Ureter (tissue), 1 donor: ENCODE measurements at places on chromosomes 5 and 9. TPM values are rescaled to one million over a fixed set of nuclear protein-coding genes. Genes with fewer than 3 reads are reported as not detected.

Gene LHFPL2
- 33.3 TPM for total RNA-seq

Gene RLN1
- not detected for total RNA-seq

Gene GABRG2
- not detected for total RNA-seq

Gene GFRA3
- 0.60 TPM for total RNA-seq

Gene CDK5RAP2
- total RNA-seq, result 44.0 TPM

Gene MARCHF3
- 7.0 TPM for total RNA-seq

Gene INSL4
- total RNA-seq, result not detected

Gene SHOC1
- 0.16 TPM for total RNA-seq

Gene SFXN1
- 36.4 TPM for total RNA-seq

Gene OR2V2
- not detected for total RNA-seq

Gene DBN1
- total RNA-seq, result 41.5 TPM

Gene HDHD3
- total RNA-seq, result 39.2 TPM

Gene BRD3OS
- total RNA-seq, result 16.9 TPM

Gene ENTPD2
- total RNA-seq, result 1.3 TPM

Gene CCDC69
- 53.4 TPM for total RNA-seq

Gene TTF1
- total RNA-seq, result 13.1 TPM

Gene CCDC183
- total RNA-seq, result 0.18 TPM

Gene FAM174A
- 13.3 TPM for total RNA-seq

Gene MACIR
- total RNA-seq, result 6.2 TPM

Gene C9orf85
- total RNA-seq, result 18.5 TPM

Gene ADGRV1
- total RNA-seq, result 4.7 TPM

Gene ALDH1A1
- total RNA-seq, result 18.7 TPM

Gene TAS2R1
- not detected for total RNA-seq

Gene C9orf153
- total RNA-seq, result 0.36 TPM

Gene SPINK6
- total RNA-seq, result not detected

Gene EGR1
- total RNA-seq, result 41.6 TPM

Gene CRHBP
- 2.0 TPM for total RNA-seq

Gene PGM5
- total RNA-seq, result 173 TPM

Gene PIK3R1
- total RNA-seq, result 185 TPM

Gene NXNL2
- total RNA-seq, result 0.70 TPM

Gene IL4
- not detected for total RNA-seq

Gene CARD9
- total RNA-seq, result 11.5 TPM

Gene LVRN
- total RNA-seq, result 0.49 TPM

Gene GPR151
- not detected for total RNA-seq

Gene ZNG1C
- 67.6 TPM for total RNA-seq

Gene OR1J2
- 0.42 TPM for total RNA-seq

Gene TLE1
- total RNA-seq, result 74.0 TPM

Gene ADRA1B
- 0.23 TPM for total RNA-seq
